Fibroblast of upper back skin (primary cell): ENCODE measurements at places on chromosomes 2 and 18.

DNA sequence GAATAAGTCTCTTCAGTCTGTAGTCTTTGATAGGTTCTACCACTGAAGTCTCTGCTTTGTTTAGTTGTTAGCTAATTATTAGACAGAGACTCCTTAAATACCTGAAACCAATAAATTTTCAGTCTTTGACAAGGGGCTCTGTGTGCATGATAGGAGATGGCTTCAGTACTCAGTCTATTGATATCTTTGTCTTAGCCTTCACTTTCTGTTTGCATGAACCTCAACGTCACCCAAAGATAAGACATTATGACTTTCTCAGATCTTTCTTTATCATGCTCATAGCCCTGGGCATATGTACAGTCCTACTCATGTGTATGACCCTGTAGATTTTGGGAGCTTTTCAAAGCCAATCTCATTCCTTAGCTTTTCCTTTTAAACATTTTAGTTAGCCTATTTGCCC is 183.5 kb upstream of the GCFC2 start:
- DNase-seq, result no peak

DNA sequence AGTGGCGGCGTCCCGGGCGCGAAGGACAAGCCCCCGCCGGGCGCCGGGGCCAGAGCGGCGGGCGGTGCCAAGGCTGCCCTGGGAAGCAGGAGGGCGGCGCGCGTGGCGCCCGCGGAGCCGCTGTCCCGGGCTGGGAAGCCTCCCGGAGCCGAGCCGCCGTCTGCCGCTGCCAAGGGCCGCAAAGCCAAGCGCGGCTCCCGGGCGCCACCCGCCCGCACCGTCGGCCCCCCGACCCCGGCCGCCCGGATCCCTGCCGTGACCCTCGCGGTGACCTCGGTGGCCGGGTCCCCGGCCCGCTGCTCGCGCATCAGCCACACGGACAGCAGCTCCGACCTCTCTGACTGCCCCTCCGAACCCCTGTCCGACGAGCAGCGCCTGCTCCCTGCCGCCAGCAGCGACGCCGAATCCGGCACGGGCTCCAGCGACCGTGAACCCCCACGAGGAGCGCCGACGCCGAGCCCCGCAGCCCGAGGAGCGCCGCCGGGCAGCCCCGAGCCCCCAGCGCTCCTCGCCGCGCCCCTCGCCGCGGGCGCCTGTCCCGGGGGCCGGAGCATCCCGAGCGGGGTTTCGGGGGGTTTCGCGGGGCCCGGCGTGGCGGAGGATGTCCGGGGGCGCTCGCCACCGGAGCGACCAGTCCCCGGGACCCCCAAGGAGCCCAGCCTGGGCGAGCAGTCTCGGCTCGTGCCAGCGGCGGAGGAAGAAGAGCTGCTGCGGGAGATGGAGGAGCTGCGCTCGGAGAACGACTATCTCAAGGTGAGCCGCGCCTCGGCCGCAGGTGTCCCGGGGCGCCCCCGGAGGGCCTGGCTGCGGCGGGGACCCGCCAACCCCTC is 820 bp downstream of the MTCL1 start:
- no peak for DNase-seq

DNA sequence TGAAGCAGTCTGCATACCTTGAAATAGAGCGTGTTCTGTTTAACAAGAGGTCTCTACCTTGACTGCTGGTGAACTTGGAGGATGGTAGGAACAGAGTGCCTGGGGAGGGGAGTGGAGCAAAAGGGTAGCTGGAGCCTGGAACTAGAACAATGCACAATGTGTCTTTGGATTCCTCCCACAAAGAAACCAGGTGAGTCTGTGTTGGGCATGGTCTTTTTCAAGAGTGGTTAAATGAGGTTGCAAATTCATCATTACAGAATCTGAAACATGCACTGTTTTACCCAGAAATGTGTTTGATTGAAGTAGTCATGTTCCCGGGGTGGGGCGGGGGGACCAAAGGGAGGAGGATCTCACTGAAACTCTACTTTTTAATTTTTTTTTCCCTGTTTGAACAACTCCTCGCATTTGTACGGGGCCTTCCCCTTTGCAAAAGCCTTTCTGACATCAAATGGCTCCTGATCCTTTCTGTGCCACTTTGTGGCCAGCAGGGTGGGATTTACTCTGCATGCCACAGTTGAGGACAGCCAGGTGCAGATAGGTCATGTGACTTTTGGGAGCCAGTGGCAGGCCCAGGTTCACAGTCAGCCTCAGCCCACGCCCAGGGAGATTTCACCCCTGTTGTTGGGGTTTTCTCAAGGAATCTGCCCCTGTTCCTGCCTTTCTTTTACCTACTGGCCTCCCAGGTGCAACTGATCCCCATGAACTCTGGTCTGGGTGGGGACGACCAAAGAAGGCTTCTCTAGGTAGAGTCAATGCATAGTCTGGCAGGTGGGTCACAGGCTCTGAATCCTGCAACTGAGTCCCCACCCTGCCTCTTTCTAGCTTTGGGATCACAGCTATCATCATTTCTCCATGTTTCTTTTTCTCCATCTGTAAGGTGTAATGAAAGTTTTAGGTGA is 28.2 kb downstream of the MYCN start:
- no peak for DNase-seq

GRCh38 chr2:145020694-145021093 is 500.8 kb upstream of the ZEB2 start:
- no peak for DNase-seq

GRCh38 chr2:227415538-227416424 is 28.0 kb upstream of the SCYGR1 start:
- DNase-seq, result peak; percentile 60

GRCh38 chr2:27664154-27664574 is 475 bp downstream of the SLC4A1AP start:
- DNase-seq, result no peak

DNA sequence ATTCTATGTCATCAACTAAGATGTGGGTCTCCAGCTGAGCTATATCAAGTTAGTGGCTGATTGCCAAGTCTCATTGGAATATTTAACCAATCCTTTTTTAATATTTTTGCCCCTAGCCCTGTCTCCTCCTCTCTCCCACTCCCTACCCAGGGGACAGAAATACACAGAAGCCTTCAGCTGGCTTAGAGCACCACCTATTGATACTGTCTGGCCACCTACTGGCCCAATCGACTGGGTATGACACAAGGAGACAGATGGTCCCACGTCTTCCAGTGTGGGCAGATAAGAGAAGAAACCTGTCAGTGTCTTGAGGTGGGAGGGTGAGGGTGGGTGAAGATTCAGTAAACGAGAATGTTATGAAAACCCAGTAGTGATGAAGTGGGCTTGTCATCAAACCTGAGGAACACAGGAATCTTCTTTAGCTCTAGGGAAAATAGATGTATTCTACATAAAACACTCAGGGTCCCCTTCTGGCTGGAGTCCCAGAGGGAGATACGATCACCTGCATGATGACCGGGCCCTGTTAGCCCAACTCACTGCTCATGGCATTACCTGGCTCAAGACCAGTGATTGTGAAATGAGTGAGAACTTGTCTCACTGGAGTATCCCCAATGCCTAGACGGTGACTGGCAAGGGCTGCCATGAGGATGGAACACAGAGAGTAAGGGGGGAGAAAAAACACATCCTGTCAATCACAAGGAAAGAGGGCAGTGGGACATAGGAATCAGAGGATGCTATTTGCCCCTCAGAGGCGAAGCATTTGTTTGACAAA is 26.7 kb downstream of the POLR1A start:
- DNase-seq, result peak; percentile 61

DNA sequence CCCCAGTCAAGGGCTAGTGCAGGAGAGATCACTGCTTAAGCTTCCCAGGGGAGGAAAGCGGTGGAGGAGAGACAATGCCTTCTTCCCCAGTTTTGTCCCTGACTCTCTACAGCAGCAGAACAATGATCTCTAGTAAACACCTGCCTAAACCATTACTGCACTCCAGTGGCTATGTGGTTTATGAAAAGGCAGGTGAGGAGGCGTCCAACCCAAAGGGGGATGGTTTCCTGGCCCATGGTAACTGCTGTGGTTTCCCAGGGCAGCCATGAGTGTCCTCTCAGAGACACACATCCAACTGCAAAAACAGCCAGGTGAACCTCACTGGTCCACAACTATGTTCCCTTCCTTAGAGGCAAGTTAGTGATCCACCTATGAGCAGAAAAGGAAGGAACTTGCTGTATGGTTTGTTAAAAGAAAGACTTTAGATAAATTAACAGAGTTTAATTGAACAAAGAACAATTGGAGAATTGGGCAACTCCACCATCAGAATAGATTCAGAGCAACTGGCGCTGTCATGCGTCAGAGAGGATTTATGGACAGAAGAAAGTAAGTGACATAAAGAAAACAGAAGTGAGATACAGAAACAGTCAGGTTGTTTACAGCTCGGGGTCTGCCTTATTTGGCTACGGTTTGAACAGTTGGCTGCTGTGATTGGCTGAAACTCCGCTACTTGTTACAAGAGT is 4.8 kb upstream of the TTC39C start:
- no peak for DNase-seq

GRCh38 chr2:144048631-144049060 is 471.3 kb downstream of the ZEB2 start:
- DNase-seq, result peak; percentile 6

- no peak for DNase-seq
Measured at GRCh38 chr2:106323337-106324013, 129.4 kb upstream of the UXS1 start.

GRCh38 chr18:41553716-41554115 is 401.3 kb upstream of the PIK3C3 start:
- peak; percentile 3 for DNase-seq
